Right kidney (tissue), 9 donors: ENCODE measurements at places on chromosomes 3 and 15.

DNA sequence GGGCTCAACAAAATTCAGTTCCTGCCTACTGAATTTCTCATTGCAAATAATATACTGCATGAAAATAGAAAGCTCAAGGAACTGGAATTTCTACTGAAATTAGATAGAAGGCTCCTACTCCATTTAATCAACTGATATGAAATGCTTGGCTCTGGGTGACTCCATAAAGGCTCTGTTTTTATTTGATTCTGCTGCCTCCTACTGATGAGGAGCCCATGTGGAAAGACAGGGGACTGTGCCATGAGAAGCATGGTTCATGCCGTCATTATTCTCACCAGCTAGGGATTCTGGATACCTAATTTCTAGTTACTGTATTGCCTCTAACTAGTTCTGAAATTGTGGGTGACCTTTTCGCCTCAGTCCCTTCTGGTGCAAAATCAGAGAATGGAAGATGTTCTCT lies 366.2 kb upstream of the DPH6 start:
- no peak for DNase-seq

GRCh38 chr3:71577011-71577410 lies 6.5 kb downstream of the FOXP1 start:
- DNase-seq = no peak

GRCh38 chr3:149424918-149425317 lies 47.5 kb upstream of the TM4SF1 start:
- no peak for DNase-seq

GRCh38 chr15:34628577-34629152 lies 45.2 kb upstream of the GOLGA8B start:
- DNase-seq = no peak

DNA sequence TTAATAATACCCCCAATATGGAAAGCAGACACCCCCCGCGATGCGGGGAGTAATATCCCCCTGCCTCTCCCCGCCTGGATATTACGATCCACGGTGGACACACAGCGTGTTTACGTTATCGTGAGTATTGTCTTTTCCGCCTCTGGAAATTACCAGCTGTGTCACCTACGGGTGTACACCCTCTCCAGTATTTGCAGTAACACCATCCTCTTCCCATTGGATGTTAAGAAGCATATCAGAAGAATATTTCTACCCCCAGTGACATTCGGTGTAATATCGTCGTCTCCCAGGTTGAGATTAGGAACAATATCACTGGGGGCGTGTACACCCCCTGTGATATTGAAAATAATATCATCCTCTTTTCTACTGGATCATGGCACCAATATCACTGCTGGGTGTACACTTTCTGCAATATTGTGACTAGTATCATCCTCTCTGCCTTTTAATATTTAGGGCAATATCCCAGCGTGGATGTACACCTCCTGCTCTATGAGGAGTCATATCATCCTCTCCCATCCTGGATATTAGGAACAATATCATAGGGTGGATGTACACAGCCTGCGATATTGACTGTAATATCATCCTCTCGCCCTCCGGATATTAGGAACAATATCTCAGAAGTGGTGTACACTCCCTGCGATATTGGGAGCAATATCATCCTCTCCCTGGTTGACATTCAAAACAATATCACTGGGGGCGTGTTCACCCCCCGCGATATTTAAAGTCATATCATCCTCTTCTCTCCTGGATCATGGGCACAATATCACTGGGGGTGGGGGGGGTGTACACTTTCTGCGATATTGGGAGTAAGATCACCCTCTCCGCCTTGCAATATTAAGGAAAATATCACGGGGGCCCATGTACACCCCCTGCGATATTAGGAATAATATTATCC lies 20.3 kb upstream of the BMF start:
- DNase-seq = no peak

DNA sequence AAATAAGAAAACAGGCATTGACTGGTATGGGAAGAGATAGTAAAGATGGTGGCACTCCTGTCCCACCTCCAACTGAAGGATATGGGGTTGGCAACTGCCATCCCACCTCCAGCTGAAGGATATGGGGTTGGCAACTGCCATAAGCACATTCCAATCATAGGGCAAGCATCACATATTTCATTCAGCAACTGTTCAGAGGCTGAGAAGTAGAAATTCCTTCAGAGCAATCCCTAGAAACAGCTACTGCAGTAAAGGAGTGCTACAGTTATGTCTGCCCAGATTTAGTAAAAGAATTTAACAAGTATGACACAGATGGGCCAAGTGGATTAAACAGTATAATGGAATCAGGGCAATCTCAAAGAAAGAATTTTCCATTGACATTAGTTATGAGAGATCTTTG lies 156.8 kb downstream of the IMPG2 start:
- no peak for DNase-seq

- no peak for DNase-seq
These were observed 48.2 kb upstream of the SLC41A3 start for GRCh38 chr3:126131881-126132750.

- DNase-seq = no peak
These were observed 55.0 kb upstream of the GATA2 start for GRCh38 chr3:128548021-128548420.
